ENCODE measurements at places on chromosomes 7 and 10.

- no peak for DNase-seq
Measured at GRCh38 chr10:60073781-60074656, 167.7 kb upstream of the CCDC6 start.

- no peak for DNase-seq
Measured at GRCh38 chr10:73169320-73169719, 1.4 kb downstream of the FAM149B1 start.

GRCh38 chr7:114962441-114962840 is 40.5 kb downstream of the MDFIC start:
- DNase-seq: no peak

GRCh38 chr10:122181041-122181732 is 89.9 kb upstream of the BTBD16 start:
- no peak for DNase-seq

- DNase-seq: no peak
Measured at GRCh38 chr7:120677535-120677934, 180.4 kb downstream of the TSPAN12 start.

GRCh38 chr7:128420773-128421172 is 11.0 kb upstream of the IMPDH1 start:
- DNase-seq: no peak

DNA sequence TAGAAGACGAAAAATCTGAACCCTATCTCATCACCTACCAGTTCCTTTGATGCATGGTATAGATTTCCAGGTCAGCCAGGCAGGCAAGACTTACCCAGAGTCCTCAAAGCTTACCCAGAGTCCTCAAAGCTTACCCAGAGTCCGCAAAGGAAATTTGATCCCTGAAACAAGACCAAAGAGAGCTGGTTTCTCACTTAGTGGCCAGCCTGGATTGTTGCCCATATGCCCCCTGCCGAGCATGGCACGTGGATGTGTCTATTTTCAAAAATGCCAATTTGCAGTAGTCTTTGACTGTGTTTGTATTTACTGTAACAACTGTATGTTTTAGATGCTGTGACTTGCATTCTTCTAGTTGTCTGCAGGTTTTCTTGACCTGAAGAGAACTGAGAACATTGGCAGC is 120.2 kb upstream of the STARD3NL start:
- DNase-seq: no peak

DNA sequence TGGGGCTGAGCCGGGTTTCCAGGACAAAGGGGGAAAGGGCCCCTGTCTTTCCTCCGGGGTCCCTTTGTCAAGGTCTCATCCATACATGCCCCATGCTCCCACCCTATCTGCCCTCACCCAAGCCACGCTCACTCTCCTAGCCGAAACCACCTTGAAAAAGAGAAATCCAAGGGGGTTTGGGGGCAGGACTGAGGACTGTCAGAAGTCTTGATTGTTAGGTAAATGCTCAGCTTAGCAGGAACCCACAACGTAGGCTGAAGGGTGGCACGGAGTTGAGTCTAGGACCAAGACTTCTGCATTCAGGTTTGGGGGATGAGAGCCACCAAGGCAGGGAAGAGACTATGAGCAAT is 719 bp upstream of the PGAM2 start:
- DNase-seq: no peak

- no peak for DNase-seq
Measured at GRCh38 chr7:140686921-140687320, 9.6 kb upstream of the NDUFB2 start.

- no peak for DNase-seq
Measured at GRCh38 chr7:74373536-74373935, 80.2 kb upstream of the GTF2IRD1 start.

DNA sequence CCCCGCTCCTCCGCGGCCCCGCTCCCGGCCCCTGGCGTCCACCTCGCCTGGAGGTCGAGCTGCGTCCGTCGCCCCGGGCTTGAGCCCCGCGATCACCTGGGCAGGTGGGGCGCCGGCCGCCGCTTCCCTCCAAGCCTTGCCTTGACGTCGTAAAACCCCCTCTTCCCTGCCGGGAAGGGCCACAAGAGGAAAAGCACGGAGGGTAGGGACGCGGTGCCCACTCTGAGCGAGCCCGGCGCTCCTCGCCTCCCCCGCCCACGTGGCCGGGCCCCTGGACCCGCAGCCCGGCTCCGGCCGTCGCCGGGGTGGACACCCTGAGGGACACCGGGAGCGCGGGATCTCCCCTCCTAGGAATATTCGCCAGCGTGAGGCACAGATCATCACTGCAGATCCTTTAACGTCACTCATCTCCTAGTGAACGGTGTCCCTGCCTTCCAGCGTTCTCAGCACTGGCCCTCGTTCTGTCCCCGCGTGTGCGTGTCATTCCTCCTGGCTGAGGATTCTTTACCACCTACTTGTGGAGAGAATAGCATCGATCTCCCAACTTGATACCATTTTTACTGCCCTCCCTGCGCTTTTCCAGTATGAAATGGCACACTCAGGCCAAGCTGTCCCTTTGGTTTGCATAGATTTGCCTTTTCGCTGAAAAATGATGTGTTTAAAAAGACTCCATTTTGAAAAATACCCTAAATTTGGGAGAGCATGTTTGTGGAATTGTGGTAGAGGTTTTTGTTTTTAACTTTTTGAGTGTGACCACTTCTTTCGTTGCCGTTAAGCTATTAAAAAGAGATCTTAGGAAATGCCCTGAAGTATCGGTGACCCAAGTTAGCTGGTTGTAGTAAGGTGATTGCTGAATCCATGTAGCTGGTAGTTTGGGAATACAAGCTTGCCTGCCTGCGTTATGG is 649 bp downstream of the ACTR3B start:
- peak; percentile 22 for DNase-seq

DNA sequence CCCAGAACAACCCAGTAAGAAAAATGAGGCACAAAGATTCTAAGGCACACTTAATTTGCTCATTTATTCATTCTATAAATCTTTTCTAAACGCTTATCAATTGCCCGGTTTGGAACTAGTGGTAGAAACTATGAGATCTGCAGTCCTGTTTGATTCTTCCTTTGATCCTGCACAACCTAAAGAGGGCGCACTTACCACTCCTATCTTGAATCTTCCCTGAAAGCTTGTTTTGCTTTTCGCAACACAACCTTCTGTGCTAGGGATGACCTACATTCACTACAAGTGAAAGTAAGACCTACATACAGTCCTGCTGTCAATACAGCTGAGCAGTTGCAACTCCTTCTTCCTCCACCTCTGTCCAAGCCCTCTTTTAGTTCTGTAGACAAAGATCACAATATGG is 12.6 kb upstream of the ARL4A start:
- DNase-seq: peak; percentile 66

GRCh38 chr10:79173582-79174262 is 105.0 kb downstream of the ZMIZ1 start:
- no peak for DNase-seq

DNA sequence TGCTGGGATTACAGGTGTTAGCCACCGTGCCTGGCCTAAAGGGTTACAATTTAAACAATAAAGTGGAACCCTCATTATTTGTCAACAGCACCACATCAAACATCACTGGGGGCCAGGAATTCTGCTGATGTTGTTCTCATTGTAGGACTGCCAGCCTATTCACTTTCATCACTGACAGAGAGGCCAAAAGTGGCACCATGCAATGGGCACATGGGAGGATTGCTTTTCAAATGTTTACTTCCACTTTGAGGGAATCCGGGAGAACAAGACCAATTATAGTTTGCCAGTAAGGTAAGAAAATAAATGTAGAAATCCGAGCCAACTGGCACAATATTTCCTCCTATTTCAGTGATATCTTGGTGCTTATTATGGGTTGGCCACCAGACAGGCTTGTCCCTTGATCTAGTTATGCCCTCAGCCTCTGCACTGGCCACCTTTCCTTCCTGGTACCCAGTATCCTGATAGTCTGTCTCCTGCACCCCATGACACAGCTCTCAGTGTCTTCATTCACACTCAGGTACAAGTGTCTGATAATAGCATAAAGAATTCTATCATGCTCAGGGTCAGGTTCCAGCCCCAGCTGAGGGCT is 82.6 kb downstream of the ANLN start:
- no peak for DNase-seq

- no peak for DNase-seq
Measured at GRCh38 chr7:74017125-74017524, 10.8 kb upstream of the ELN start.

GRCh38 chr10:21293518-21294356 is 231.7 kb downstream of the SKIDA1 start:
- peak; percentile 30 for DNase-seq

DNA sequence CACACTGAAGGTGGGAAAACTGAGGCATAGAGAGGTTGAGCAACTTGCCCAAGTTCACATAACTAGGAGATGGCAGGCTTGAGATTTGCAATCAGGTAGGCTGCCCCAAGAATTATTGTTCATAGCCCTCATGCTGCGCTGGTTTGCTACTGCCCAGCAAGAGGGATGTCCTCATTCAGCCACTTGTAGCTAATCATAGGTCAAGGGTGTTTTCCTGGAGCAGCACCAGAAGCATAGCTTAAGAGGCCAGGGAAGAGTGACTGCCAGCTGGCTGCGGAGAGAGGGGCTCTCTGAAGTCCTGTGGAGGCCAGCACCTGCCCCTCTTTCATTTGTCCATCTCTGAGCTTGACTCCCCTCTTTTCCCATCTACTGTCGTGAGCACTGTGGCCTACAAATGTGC is 15.0 kb downstream of the CDHR3 start:
- DNase-seq: no peak

- DNase-seq: no peak
Measured at GRCh38 chr10:84534168-84534567, 205.8 kb downstream of the CCSER2 start.

DNA sequence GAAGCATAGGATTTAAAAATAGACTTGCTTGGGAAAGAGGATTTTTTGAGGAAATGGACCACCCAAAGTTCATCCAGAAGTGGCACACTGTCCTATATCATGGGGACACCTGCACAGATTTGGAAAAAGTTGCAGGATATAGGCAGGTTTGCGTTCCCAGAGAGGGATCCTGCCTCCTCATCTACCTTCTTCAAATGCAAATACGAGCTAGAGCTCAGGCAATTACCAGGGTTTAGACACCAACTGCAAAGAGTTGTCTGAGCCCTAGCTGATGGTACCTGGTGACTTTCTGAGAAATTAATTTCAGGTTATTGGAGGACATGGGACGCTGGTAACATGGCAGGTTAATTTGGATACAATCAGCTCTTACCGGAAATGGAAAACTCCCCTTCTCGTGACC is 423.7 kb upstream of the MTPN start:
- no peak for DNase-seq

DNA sequence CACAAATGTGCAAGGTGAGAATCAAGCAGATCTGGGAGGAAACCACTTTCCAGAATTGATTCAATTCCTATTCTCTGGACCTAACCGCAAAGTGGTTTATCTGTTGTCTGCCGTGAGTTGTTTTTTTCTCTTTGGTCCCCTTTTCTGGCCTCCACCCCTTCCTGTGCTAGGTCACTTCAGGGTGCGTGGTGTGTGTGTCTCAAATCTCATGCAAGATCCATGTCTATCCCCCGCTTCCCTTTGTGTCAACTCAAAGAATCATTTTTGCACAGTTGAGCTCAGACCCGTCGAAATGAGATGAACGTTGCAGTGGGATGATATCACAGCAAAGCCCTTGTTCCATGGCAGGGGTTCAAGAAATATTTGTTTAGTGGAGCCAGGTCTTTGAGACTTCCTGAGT is 184.5 kb downstream of the GATA3 start:
- DNase-seq: no peak

- DNase-seq: no peak
Measured at GRCh38 chr7:89335490-89335889, 540.0 kb upstream of the TEX47 start.

- DNase-seq: no peak
Measured at GRCh38 chr10:24256619-24257107, 47.7 kb downstream of the KIAA1217 start.

- peak; percentile 42 for DNase-seq
Measured at GRCh38 chr7:98266840-98267239, 14.6 kb upstream of the BRI3 start.

GRCh38 chr7:92622030-92622429 is 31.8 kb upstream of the FAM133B start:
- no peak for DNase-seq

GRCh38 chr10:44396671-44397191 is 11.8 kb upstream of the CXCL12 start:
- DNase-seq: no peak
